ENCODE measurements at places on chromosomes 2 and 18.

DNA sequence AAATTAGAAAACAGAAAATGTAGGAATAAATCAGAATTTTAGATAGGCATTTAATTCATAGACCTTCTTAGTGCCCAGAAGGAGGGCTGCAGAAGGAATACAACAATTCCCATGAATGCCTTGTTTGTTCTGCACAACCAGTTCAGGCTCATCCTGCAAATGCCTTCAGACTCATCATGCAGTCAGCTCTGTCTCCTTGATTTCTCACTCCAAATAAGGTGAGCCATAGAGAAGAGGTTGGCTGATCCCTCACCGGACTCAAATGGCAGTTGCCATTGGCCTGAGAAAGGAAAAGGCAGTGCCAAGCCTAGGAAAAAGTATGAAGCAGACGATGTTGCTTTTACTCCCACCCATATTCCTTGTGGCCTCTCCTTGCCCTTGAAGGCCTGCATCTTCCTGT, 50.3 kb downstream of the DSC3 start:
- DNase-seq = no peak

- no peak for DNase-seq
These were observed 147.6 kb downstream of the SLC8A1 start for GRCh38 chr2:40304340-40304739.

DNA sequence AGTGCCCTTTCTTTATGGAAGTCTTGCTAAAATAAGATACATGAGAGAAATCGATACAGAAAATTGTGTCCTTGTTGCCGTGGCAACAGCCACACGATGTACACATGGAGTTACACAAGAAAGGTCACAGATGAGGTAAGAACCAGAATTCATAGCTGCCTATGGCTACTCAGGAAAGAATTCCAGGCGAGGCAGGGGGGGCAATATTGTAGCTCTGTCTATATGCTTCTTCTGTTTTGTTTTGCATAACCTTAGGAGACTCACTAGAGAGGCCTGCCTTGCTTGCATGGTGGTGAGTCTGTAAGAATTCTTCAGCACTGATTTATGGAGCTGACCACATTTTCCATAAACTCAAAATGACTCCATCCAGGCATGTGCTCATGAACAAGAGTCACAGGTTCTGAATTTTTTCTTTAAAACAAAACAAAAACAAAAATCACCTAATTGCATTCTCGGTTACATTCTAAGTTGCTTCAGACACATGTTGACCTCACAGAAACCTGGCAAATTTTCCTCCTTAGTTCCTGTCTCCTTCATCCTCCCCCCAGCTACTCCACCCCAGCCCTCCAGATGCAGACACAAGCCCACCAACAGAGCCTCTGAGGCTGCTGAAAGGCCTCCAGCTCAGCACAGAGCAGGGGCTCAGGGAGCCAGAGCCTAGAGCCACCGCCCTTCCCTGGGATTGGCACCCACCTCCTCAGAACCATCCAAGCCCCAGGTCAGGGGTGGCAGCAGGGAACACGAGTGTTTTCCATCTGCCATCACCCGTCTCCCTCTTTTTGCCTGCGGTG, 183.5 kb downstream of the ANTXR1 start:
- no peak for DNase-seq

DNA sequence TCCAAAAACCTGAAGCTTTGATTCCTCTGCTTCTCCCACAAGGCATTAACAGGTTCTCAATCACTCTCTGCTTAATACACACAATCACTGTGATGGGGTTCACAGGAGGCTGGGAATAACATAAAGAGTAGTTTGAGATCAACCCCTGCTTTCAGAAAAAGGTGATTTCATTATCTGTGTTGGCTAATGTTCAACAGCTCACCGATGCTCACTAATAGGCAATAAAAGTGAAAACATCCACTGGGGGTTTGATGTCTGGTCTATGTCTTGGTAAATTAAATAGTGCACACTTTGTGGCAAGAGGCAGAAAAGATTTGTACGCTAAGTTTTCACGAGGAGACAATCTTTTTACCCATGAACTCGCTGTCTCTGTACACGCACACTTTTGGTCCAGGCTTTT, 159.3 kb upstream of the SERPINE2 start:
- no peak for DNase-seq
